Left colon (tissue), 2 donors: ENCODE measurements at places on chromosomes 6 and 20.

DNA sequence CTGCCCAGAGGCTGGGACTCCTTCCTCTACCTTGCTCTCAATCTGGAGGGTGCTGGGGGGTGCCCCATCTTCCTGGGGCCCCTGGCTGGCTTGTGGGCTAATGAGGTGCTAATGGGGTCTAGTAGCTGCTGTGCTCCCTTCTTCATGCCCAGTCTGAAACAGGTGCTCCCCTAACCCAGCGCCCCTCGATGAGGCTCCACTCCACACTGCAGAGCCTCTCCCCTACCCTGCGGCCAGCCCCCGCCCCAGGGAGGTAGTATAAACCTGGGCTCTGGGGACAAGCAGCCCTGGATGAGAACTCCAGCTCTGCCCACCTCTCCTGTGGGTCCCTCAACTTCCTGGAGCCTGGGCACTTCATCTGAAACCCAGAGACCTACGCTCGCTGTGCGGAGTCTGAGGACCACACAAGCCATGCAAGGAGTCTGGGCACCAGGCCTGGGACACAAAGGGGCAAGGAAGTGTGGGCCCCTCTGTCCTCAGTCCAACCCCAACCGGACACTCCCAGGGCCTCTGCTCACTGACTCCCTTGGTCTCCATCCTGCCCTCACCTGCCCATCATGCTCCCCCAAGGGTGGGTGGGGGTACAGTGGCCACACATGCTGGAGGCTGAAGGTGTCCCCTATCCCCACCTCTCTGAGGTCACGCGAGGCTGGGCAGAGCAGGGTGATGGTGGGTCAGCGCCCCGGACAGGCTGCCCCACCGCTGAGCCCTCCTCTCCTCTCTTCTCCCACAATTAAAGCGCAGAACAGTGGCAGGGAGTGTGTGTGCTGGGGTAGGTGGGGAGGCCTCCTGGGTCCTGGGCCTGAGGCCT, 6.1 kb downstream of the RPL10A start:
- no peak for DNase-seq

- DNase-seq = peak; percentile 57
Observed at GRCh38 chr6:47061309-47062300, 19.5 kb upstream of the ADGRF1 start.

DNA sequence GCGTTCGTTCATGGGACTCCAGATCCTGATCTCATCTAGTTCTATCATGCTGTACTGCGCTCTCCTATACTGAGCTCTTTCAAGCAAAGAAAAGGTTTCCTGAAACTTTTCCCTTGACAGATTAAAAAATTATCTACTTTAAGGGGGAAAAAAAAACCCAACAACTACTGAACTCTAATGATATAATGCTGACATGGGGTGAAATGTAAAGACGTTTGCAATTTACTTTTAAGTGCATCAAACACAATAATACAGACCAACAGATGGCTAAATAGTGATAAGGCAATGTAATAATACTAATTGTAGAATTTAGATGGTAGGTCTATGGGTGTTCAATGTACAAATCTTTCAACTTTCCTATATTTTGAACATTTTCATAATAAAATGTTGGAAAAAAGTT, 16.4 kb downstream of the TOMM34 start:
- DNase-seq = no peak

DNA sequence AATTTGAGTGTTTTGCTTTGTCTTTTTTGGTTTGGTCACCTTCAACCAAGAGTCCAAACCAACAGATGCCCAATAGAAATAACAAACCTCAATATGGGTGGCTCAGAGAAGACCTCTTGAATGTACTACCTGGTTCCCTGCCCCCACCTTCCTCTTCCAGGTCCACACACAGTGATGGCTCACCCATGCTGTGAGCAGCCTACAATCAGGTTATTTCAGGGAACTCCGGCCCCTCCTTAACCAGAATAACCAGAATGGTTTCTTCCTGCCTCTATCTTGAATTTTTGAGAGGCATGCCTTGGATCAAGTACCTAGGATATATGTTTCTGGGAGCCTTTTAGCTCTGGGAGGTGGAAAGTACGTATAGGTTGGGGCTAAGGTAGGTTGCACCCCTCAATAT, 327.1 kb upstream of the PRDM1 start:
- no peak for DNase-seq

DNA sequence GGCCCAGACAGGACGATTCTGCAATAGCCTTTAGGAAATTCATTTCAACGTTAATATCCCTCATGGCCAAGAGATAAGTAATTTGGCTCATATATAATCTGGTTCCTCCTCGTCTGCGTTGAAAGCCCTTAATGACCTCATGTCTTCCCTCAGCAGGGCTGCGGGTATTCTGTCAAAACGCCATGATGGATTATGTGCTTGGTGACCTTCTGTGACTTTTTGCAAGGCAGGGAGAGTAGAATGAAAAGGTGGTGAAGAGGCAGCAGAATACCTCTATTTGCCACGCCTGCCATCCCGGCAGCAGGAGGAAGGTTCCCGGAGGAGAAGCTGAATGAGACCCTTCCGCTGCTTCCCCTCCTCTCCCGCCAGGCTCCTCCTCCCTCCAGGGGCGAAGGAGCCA, 41.1 kb upstream of the SPACA1 start:
- DNase-seq = no peak

DNA sequence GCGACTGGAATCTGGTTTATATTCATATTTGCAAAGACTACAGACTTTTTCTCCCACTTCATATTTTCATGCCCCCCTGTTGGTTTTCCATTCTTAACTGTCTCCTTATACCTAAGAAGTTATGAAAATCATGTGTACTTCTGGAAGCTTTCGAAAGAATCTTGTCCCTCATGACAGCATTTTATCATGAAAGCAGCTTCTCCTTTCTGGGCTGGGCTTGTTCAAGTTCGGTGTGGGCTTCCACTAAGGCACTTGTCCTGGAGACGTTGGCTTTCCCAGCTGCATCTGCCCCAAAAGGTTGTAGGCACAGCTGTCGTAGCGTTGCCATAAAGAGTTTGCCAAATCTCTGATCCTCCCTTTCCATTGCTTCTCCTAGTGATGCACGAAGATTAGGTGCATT, 56.5 kb downstream of the RPRD1B start:
- no peak for DNase-seq

DNA sequence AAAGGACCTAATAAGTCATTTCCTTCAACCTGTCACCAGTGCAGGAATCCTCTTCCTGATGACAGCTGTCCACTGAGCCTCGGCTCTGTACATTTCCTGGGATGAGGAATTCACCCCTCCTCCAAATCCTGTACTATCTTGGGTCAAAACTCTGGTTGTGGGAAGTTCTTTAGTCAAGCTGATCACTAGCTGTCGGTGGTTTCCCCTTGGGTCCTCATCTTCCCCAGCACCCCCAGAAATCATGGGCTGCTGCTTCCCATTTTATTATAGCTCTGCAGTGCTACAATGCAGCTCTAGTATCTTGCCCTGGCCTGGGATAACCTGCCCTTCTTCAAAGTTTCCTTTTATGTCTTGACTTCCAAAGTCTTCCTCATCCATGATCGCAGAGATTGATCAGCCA, 14.6 kb upstream of the ADA start:
- no peak for DNase-seq

DNA sequence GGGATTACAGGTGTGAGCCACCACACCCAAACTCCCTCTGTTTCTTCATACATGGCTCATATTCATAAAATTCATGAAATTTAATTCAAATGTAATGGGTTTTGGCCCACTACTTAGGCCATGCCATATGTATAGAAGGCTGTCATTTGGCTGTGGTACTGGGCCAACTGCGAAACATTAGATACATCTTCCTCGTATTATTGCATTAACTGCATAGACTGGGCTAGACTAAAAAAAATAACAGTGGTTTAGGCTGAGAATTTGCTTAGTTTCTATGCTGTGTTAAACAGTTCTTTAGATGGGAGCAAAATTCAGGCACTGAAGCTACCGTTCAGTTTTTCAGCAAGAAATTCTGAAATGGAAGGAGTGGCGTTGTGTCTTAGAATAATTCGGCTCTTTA, 133.6 kb downstream of the DOK5 start:
- DNase-seq = no peak

- no peak for DNase-seq
Observed at GRCh38 chr20:18743665-18744440, 69.7 kb upstream of the SCP2D1 start.

GRCh38 chr6:158207422-158207788, 39.3 kb downstream of the GTF2H5 start:
- no peak for DNase-seq

DNA sequence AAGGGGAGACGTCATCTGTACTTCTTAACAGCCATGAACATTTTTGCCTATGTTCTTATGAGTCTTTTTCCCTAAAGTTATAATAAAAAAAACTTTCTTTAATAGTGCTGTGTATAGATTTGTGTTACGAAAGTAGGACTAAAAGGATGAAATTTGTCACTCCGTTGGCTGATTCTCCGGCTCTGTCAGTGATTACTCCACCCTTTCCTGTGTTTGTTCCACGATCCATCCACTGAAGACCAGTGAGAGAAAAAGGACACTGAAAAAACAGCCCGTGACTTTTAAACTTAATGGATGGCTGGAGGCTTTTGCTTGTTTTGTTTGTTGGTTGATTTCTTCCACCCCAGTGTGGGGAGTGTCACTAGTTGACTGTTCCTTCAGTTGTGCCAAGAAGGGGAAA, 232.0 kb upstream of the NOX3 start:
- DNase-seq = no peak

- peak; percentile 66 for DNase-seq
Observed at GRCh38 chr20:37986873-37987601, 46.2 kb downstream of the TTI1 start.

GRCh38 chr6:20365456-20365855, 36.2 kb upstream of the E2F3 start:
- DNase-seq = no peak
